Gastroesophageal sphincter (tissue), 4 donors: ENCODE measurements at places on chromosomes 6 and 20. TPM values are rescaled to one million over a fixed set of nuclear protein-coding genes. Genes with fewer than 3 reads are reported as not detected.

Gene FAM135A
- total RNA-seq: 27.3 TPM

Gene MYL9
- 2,842 TPM for total RNA-seq

DNA sequence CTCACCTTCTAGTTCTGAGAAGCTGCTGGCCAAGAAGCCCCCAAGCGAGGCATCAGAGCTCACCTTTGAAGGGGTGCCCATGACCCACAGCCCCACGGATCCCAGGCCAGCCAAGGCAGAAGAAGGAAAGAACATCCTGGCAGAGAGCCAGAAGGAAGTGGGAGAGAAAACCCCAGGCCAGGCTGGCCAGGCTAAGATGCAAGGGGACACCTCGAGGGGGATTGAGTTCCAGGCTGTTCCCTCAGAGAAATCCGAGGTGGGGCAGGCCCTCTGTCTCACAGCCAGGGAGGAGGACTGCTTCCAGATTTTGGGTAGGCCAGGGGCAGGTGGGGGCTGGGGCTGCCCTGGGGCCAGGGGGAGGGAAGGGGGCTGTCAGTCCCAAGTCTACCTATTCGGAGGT is 2.3 kb downstream of the MYLK2 start:
- ATAC-seq: no peak

GRCh38 chr6:114452785-114453401 is 110.1 kb upstream of the HS3ST5 start:
- no peak for ATAC-seq

- ATAC-seq: no peak
Observed at GRCh38 chr6:141736104-141736503, 396.6 kb upstream of the GJE1 start.

DNA sequence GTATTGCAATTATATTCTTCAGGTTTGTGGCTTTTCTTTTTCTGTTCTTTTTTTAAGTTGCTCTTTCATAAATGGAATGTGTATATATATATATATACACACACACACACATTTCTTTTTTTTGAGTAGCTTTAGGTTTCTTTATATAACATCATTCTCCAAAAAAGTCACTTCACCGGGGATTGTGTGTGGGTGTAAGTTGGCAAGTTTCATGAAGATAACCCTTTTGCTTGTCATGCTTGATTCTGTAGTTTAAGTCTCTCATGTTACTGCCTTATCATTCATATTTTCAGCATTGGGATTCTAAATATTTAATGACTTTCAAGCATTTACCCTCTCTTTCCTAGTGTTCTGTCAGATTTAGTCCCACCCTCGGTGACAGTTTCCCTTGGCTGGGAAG is 181.0 kb downstream of the FARS2 start:
- ATAC-seq: no peak

GRCh38 chr6:1610497-1611321 is 994 bp downstream of the FOXC1 start:
- ATAC-seq: no peak

- ATAC-seq: no peak
Observed at GRCh38 chr20:2394411-2395055, 13.8 kb downstream of the TGM6 start.

- ATAC-seq: no peak
Observed at GRCh38 chr20:21511850-21512633, 1.8 kb downstream of the NKX2-2 start.
